Glomerular endothelial cell (primary cell): ENCODE measurements at places on chromosomes 5 and 9.

GRCh38 chr5:59103303-59103702, 520.4 kb downstream of the RAB3C start:
- DNase-seq = no peak

DNA sequence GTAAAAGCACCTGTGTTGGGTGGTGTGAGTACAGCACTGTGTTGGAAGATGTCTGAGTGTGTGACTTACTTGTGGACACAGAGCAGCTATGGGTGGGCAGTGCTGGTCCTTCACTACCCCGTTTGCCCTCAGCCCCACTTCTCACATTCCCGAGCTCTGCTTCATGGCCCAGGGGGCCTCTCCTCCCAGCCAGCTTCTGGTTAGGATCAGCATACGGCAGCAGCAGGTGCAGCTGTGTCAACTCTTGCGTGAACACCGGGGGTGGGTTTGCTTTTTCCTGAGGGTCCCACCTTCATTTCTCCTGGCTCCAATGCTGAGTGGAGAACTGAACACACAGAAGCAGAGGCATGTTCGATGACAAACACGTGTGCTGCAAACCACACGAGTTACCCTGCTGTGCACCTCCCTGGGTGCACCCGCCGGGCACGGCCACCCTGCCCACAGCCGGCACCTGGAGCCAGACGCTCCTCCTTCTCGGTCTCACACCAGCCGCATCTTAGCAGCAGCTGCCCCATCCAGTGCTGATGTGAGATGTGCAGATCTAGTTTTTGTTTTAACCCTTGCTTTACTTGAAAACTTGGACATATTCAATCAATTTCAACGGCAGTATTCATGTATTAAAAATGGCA, 14.9 kb upstream of the SLC6A3 start:
- DNase-seq = no peak

DNA sequence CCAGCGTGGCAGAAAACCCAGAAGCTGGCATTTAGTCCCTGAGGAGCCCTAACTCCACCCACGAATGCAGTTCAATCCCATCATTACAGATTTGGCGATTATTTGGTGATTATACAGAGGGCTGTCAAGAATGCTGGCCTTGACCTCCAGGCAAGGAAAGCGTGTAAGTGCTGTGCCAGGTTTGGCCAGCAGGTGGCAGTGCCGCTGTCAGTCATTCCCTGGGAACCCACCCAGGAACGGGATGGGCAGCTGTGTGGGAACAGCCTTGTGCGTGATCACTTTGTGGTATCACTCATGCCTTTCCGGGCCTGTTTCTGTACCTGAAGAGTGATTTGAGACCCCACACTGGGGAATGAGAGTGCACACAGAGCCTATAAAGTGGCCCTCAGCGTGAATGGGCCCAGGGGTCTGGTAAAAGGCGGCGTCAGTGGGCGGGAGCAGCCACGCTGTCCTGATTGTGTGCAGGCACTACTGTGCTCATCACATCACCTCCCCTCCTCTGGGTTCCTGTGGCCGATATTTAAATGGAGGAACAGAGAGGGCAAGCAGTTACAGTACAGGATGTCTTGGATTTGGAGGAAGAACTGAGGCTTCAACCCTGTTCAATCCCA, 215.6 kb downstream of the ROR2 start:
- no peak for DNase-seq

GRCh38 chr9:92055624-92056023, 59.6 kb downstream of the SPTLC1 start:
- DNase-seq = no peak

DNA sequence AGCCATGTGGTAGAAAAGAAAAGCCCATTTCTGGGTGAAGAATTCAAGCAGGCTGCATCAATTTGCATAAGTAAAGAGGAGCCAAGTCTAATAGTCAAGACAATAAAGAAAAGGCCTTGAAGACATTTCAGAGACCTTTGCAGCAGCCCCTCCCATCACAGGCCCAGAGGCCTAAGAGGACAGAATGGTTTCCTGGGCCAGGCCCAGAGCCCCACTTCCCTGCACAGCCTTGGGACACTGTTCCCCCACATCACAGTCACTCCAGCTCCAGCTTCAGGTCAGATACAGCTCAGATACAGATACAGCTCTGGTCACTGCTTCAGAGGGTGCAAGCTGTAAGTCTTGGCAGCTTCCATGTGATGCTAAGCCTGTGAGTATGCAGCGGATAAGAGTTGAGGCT, 29.1 kb downstream of the PLGRKT start:
- DNase-seq = no peak

GRCh38 chr5:5122776-5123175, 17.4 kb upstream of the ADAMTS16 start:
- no peak for DNase-seq

DNA sequence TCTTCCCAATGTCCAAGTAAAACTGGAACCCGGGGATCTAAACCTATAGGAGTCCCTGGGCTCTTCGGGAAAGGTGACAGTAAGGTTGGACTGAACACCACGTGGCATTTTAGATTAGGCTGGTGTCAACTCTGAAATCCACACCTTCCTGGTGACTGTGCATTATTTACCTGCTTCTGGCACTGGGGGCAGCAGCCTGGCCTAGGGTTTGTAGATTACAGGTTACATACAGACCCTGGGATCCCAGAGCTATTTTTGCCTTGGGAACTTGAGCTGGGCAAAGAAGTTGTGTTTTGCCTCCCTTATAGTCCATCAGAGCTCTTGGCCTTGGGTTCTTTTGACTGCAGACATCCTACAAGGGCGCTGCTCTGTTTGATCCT, 173.2 kb downstream of the DAB2IP start:
- no peak for DNase-seq

DNA sequence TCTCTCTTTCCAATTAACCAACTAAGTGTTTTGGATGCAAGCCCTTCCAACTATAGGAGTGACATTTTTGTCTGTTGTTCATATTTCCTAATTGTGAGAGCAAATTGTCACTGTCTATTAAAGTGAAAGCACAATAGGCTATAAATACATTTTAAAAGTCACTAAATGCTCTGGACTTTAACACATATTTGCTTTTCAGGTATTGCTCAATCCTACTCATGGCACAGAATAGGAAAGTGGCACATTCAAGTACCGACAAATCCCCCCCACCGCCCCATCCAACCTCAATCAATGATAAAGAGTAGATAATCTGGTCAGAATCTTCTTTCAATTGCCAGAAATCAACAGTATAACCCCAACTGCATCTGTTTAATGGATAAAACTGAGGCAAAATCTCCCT, 419.8 kb downstream of the PLK2 start:
- no peak for DNase-seq

- DNase-seq = no peak
Measured at GRCh38 chr5:12323637-12324229, 419.5 kb upstream of the CTNND2 start.

DNA sequence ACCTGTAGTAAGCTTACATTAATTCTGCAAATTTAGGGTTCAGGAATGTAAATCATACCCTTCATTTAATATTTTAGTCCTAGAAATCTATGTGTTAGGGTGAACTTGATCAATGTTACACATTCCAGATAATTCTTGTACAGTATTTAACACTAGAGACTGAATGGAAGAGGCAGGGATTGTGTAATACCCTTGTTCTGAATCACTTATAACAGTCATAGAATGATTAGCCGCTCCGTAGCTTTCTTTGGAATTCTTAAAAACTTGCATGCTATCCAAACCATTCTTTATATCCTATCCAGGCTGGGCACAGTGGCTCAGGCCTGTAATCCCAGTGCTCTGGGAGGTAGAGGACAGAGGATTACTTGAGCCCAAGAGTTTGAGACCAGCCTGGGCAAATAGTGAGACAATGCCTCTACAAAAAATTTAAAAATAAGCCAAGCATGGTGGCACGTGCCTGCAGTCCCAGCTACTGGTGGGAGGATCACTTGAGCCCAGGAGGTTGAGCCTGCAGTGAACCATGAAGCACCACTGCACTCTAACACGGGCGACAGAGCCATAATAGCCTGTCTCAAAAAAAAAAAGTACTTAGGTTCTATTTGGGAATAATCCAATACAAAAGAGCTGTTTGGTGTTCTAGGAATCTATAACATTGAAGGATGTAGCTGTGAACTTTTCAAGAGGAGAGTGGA, 8.3 kb downstream of the ZNF483 start:
- no peak for DNase-seq

DNA sequence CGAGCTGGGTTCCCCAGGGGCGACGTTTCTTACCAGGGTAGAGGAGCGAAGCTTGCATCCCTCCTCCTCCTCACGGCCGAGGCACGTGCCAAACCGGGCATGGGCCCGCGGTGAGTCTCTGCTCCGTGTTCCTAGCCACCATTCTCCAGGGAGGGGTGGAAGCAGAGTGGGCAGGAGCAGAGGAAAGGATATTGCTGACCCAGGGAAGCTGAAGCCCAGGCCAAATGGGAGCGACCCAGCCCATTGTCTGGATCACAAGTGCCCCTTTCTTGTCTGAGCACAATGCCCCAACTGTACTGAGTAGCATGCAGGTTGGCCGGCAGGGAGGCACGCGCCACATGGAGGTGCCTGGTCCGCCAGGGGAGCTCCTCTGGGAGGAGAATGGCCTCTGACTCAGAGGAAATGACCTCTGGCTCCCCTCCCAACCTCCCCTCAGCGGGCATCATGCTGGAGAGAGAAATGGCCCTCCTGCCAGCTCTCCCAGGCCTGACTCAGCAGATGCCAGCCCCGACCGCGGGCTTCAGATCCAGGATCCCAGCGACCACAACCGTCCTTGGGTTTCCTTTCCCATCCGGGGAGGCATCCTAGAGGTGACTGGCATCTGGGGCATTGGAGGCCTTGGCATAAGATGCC, 1.1 kb downstream of the PRR7 start:
- no peak for DNase-seq

DNA sequence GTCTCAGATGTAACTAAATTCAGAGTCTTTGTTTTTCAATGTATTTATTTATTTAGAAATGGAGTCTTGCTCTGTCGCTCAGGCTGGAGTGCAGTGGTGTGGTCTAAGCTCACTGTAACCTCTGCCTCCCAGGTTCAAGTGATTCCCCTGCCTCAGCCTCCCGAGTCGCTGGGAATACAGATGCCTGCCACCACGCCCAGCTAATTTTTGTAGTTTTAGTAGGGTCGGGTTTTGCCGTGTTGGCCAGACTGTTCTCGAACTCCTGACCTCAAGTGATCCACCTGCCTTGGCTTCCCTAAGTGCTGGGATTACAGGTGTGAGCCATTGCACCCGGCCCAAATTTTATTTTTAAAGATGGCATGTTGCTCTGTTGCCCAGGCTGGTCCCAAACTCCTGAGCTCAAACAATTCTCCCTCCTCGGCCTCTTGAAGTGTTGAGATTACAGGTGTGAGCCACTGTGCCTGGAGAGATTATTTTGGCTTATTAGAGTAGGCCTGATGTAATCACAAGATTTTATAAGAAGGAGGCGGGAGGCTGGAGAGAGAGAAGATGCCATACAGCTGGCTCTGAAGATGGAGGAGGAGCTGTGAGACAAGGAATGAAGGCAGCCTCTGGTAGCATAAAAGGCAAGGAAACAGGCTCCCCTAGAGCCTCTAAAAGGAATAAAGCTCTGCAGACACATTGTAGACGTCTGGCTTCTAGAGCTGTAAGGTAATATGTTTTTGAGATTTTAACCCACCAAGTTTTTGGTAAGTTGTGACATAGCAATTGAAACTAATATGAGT, 12.9 kb upstream of the KLF9 start:
- DNase-seq = no peak

GRCh38 chr5:52864371-52864770, 76.7 kb downstream of the ITGA1 start:
- no peak for DNase-seq

DNA sequence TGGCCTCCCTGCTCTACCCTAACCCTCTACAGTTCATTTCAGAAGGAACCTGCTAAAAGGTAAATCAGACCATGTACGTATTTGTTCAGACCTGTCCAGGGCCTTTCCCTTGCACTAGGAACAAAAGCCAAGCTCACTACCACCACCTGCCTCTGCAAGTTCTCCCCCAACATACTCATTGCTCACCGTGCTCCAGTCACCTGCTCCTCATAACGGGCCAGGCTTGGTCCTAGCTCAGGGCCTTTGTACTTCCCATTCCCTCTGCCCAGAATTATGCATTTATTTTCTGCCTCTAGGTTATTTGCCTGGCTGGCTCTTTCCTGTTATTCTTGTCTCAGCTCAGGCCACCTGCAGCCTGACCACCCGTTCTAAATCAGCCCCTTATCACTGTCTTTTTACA, 4.8 kb upstream of the FGF1 start:
- no peak for DNase-seq

DNA sequence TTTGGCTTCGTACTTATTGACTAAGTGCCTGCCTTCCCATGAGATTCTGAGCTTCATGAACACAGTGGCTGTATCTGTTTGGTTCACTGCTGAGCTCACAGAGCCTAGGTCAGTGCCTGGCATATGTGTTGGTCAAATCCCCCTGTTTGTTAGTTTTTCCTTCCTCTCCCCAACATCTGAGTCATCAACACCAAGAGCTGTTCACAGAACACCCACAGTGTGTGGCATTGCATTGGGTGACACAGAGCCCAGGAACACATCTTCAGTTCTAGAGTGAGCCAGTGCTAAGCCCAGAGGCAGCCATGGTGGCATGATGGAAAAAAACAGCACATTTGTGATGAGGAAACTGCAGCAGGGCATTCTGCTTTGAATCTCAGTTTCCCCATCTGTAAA, 294.6 kb downstream of the SEC61B start:
- no peak for DNase-seq

- peak; percentile 16 for DNase-seq
Measured at GRCh38 chr9:109507421-109507838, 9.3 kb upstream of the PTPN3 start.
